ENCODE measurements at places on chromosomes 6 and 20.

DNA sequence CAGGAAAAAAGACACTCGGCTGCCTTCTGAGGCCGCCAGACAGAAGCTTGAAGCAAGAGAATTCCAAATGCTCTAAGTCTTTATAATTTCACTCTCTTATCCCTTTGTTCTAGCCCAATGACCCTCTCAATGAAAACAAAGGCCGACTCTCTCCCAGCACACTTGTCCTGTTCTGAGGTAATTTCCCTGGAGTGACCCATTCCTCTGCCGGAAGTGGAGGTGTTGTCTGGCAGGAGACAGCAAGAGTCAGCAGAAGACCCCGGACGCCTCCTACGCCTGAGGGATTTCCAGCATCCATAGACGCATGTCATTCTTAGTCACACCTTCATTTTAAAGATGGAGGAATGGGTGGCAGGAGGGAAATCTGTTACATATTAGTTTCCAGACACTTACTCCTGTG is 110.3 kb downstream of the SOD2 start:
- no peaks in the 10 kb centered on the region for H3K36me3 ChIP-seq
- H3K4me3 ChIP-seq = no peak overlapping the region
- H3K27me3 ChIP-seq = peaks cover 20% of the 10 kb centered on the region
- no peaks in the 10 kb centered on the region for H3K4me1 ChIP-seq

DNA sequence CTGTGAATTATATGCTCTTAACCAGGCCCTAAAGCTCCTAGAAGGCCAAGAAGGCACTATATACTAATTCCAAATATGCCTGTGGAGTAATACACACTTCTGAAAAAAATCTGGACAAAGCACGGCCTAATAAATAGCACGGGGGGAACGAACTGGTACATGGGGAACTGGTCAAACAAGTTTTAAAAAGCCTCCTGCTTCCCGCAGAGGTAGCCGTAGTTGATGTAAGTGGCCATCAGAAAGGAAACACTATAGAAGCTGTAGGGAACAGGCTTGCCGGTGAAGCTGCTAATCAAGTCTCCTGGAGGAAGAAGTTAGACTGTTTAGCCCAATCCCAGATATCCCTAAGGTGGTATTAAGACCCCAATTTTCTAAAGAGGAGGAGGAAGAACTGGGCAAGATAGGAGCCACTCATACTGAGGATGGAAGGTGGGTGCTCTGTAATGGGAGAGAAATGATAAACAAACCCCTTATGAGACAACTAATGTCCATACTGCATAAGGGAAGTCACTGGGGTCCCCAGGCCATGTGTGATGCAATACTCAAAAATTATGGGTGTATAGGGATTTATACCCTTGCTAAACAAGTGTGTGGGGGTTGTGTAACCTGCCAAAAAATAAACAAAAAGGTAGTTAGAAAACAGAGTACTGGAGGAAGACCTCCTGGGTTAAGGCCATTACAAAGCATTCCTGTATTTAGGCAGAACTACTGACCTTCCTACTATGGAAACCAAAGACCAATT is 27.1 kb upstream of the ZNF318 start:
- peaks cover 18% of the 10 kb centered on the region for H3K4me1 ChIP-seq
- no peak overlapping the region for H3K27ac ChIP-seq
- peaks cover 31% of the 10 kb centered on the region for H3K27me3 ChIP-seq

GRCh38 chr6:20182926-20183521 is 29.2 kb downstream of the MBOAT1 start:
- no peak overlapping the region for H3K4me3 ChIP-seq
- H3K36me3 ChIP-seq = peaks cover 4% of the 10 kb centered on the region
- H3K4me1 ChIP-seq = peaks cover 9% of the 10 kb centered on the region
- H3K27me3 ChIP-seq = no peaks in the 10 kb centered on the region

- H3K27ac ChIP-seq = peak overlapping the region; percentile 40
- H3K4me1 ChIP-seq = peaks cover 42% of the 10 kb centered on the region
- H3K4me3 ChIP-seq = peak overlapping the region; percentile 43
- H3K27me3 ChIP-seq = no peaks in the 10 kb centered on the region
- peak; percentile 55 for DNase-seq
Observed at GRCh38 chr20:34891166-34892062, 15.0 kb downstream of the ACSS2 start.

GRCh38 chr20:38723017-38723847 is 1.1 kb upstream of the SLC32A1 start:
- no peak overlapping the region for H3K27ac ChIP-seq
- peak; percentile 16 for DNase-seq
- H3K4me1 ChIP-seq = peaks cover 44% of the 10 kb centered on the region
- peaks cover 84% of the 10 kb centered on the region for H3K27me3 ChIP-seq

- no peak overlapping the region for H3K27ac ChIP-seq
- H3K27me3 ChIP-seq = no peaks in the 10 kb centered on the region
- peaks cover under 1% of the 10 kb centered on the region for H3K4me1 ChIP-seq
- no peak for DNase-seq
- peaks cover 8% of the 10 kb centered on the region for H3K36me3 ChIP-seq
Observed at GRCh38 chr20:35125753-35126152, 21.4 kb downstream of the EDEM2 start.

GRCh38 chr6:132590362-132590761 is 821 bp upstream of the TAAR5 start:
- no peak overlapping the region for H3K27ac ChIP-seq
- H3K4me3 ChIP-seq = no peak overlapping the region
- H3K27me3 ChIP-seq = peaks cover 15% of the 10 kb centered on the region
- no peaks in the 10 kb centered on the region for H3K36me3 ChIP-seq

DNA sequence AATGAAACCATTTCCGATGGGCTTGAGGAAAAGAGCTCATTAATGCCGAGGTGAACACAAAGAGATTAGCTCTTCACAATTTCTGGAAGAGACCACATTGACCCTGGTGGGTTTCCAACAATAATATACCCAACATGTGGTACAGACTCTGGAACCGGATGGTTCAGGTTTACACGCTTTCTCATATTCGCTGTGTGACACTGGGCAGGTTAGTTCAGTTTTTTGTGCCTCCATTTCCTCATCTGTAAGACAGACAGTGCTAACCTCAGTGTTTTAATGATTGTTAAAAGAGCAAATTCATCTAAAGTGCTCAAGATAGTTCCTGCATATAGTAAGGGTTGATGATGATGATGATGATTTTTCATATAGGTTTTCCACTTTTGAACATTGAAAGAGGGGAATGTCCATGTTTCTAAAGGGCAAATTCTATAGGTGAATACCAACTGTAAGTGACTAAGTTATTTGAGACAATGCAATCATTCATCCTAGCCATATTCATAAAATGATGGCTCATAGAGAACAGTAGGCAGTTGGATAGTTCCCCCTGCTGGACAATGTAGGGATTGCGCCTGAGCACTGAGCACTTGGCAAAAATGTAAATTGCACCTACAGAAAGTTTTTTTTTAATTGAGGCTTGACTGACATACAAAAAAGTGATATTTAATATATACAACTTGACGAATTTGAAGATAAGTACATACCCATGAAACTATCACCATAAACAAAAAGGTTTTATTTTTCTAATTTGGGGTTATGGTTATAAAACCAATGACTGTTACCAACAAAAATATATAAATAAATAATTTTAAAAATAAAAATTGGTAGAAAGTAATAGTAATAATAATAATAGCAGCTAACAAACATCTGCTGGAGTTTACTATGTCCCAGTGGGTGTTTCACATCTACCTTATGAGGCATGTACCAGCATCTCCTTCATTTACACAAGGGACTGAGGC is 2.1 kb upstream of the PERP start:
- peak; percentile 83 for DNase-seq
- H3K27ac ChIP-seq = no peak overlapping the region
- H3K4me1 ChIP-seq = peaks cover 16% of the 10 kb centered on the region
- no peaks in the 10 kb centered on the region for H3K36me3 ChIP-seq
- H3K4me3 ChIP-seq = no peak overlapping the region

DNA sequence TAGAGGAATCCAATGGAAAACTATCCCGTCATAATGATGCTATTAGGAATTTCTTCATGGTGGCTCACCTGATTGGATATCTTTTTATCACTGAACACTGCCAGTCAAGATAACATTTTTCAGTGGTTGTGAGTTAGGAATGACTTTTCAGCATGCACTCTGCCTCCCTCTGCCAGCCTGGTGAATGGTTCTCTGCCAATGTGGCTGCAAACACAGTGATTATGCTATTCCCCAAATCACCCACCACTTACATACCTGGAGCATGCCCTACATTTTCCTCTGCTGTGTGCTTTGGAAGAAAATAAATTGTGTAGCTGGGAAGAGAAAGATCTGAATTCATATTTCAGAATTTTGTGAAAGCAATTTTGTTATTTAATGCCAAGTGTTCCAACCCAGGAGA is 102.6 kb upstream of the LAMP5 start:
- no peak overlapping the region for H3K4me3 ChIP-seq
- H3K4me1 ChIP-seq = no peaks in the 10 kb centered on the region
- no peaks in the 10 kb centered on the region for H3K36me3 ChIP-seq
- DNase-seq = no peak
- no peaks in the 10 kb centered on the region for H3K27me3 ChIP-seq

DNA sequence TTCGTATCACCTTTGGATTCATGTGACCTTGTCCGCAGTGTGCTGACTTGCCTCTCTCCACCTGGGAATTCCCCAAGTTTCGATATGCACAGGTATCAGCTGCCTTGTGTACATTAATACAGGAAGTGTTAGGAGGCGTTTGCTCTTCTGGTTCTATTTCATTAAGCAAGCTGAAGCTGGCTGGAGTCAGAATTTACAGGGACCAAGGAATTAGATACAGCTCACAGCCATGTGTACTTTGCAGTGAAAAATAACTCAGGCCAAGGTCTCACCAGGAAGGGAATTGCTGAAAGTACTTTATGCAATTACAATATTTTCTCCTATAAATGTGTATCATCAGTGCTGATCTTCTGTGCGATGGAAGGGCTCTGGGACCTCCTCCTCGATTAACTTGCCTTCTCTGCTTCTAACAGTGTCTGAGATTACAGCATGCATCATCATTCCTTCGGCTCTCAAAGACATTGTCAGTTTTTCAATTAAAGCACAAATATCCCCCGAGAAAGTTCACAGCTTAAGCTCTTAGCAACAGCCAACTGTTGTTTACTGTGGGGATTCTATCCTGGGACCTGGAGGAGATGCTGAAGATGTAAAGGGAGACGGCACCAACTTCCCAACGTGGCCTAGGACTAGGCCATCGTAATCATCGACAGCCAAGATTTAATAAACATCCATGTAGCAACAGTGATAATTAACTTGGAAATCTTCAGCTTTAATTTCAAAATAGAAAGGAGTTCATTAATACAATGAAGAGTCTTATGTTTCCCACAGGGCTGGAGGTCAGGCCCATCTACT is 13.8 kb upstream of the TIAM2 start:
- DNase-seq = no peak
- H3K27ac ChIP-seq = no peak overlapping the region
- H3K36me3 ChIP-seq = no peaks in the 10 kb centered on the region
- H3K4me3 ChIP-seq = no peak overlapping the region
- no peaks in the 10 kb centered on the region for H3K27me3 ChIP-seq
- H3K4me1 ChIP-seq = peaks cover 9% of the 10 kb centered on the region

DNA sequence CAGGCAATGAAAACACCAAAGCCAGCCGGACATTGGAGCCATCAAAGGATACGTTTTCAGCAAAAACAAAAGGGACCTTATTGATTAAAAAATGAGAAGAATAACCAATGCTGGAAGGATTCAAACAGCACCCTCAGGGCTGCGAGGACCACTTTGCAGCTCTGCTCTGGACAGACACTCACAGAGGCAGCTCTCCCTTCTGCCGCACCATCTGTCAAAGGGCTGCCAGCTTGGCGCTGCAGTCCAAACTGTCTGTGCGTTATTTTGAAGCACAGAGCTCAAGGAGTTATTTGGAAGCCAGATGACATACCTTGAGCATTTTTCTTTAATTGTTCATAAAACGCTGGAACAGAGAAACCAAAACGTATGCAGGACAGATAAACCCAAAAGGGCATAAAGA is 85.2 kb downstream of the KIF16B start:
- H3K4me3 ChIP-seq = no peak overlapping the region
- peaks cover 1% of the 10 kb centered on the region for H3K36me3 ChIP-seq
- no peaks in the 10 kb centered on the region for H3K27me3 ChIP-seq

GRCh38 chr20:33065785-33066184 is 12.1 kb downstream of the BPIFB3 start:
- no peaks in the 10 kb centered on the region for H3K27me3 ChIP-seq
- H3K36me3 ChIP-seq = no peaks in the 10 kb centered on the region
- no peak overlapping the region for H3K4me3 ChIP-seq
- no peak for DNase-seq

GRCh38 chr6:149831308-149831820 is 32.8 kb downstream of the LRP11 start:
- no peaks in the 10 kb centered on the region for H3K36me3 ChIP-seq
- no peak for DNase-seq
- no peak overlapping the region for H3K27ac ChIP-seq
- no peak overlapping the region for H3K4me3 ChIP-seq

GRCh38 chr6:14861491-14861943 is 384.4 kb upstream of the JARID2 start:
- H3K4me3 ChIP-seq = peak overlapping the region; percentile 69
- peaks cover 81% of the 10 kb centered on the region for H3K4me1 ChIP-seq
- H3K27me3 ChIP-seq = no peaks in the 10 kb centered on the region
- no peaks in the 10 kb centered on the region for H3K36me3 ChIP-seq
- peak overlapping the region; percentile 85 for H3K27ac ChIP-seq

DNA sequence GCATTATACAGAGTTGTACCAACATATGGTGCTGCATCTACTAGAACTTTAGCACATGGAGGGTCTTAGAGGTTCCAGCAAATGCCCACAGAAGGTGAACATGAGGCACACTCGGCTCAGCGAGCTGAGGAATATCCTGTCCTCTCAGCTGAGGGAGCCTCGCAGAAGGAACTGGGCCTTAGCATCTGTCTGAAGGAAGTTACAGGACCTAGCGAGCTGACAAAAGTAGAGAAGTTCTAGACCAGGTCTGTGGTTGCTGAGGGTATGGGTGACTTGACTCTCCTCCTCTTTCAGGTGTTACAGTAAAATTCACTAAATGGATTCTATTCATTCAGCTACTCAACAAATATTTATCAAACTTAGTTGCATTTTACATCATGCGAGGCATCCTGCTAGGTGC is 157.2 kb downstream of the ZDHHC14 start:
- H3K27me3 ChIP-seq = peaks cover 29% of the 10 kb centered on the region
- no peak overlapping the region for H3K27ac ChIP-seq
- no peak overlapping the region for H3K4me3 ChIP-seq
- peaks cover 43% of the 10 kb centered on the region for H3K4me1 ChIP-seq
- DNase-seq = peak; percentile 29
- H3K36me3 ChIP-seq = no peaks in the 10 kb centered on the region

DNA sequence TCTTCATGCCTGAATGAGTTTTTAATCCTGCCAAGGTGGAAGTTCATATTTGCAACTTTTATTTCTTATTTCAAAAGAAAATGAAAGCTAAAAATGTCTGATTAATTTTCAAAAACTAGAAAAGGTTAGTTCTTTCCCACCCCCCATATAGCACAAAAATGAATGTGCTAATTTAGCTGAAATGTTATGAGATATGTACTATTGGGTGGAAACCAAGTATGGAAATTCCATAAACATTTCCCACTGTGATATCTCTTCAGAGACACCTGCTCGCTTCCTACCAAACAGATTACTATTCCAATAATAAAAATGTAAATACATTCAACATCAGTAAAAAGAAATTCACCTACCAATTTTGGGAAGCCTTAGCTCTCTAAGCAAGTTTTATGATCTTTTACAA is 678.6 kb upstream of the ID4 start:
- no peaks in the 10 kb centered on the region for H3K27me3 ChIP-seq
- no peak overlapping the region for H3K27ac ChIP-seq
- no peak overlapping the region for H3K4me3 ChIP-seq
- DNase-seq = no peak
- no peaks in the 10 kb centered on the region for H3K36me3 ChIP-seq

- H3K27me3 ChIP-seq = peaks cover 29% of the 10 kb centered on the region
- no peaks in the 10 kb centered on the region for H3K4me1 ChIP-seq
- H3K27ac ChIP-seq = no peak overlapping the region
Observed at GRCh38 chr6:4577406-4577805, 198.8 kb upstream of the CDYL start.

Data from activated T-cell treated with anti-CD3 and anti-CD28 coated beads, Interleukin-2, amount 50 U/mL, for 72 hours (primary cell).